ENCODE measurements at places on chromosomes 1 and 21.

- no peak for DNase-seq
Measured at GRCh38 chr1:215566556-215567490, at the start of gene KCTD3. KCTD3 (plus strand) TSS chr1:215567304; CDS start chr1:215567686, 382 bp downstream.

- no peak for DNase-seq
Measured at GRCh38 chr1:240254778-240255291, 163.2 kb downstream of the FMN2 start.

- DNase-seq = no peak
Measured at GRCh38 chr1:204065174-204065985, 7.5 kb upstream of the SOX13 start.

GRCh38 chr1:174786358-174786757 is 213.4 kb upstream of the CACYBP start:
- DNase-seq = no peak

- DNase-seq = no peak
Measured at GRCh38 chr1:209511169-209511568, 72.3 kb upstream of the CAMK1G start.

GRCh38 chr1:58922302-58923089 is 138.6 kb upstream of the JUN start:
- DNase-seq = peak; percentile 58

- DNase-seq = no peak
Measured at GRCh38 chr1:168206111-168206510, 19.7 kb upstream of the SFT2D2 start.
